ENCODE measurements at places on chromosomes 7 and 10.

DNA sequence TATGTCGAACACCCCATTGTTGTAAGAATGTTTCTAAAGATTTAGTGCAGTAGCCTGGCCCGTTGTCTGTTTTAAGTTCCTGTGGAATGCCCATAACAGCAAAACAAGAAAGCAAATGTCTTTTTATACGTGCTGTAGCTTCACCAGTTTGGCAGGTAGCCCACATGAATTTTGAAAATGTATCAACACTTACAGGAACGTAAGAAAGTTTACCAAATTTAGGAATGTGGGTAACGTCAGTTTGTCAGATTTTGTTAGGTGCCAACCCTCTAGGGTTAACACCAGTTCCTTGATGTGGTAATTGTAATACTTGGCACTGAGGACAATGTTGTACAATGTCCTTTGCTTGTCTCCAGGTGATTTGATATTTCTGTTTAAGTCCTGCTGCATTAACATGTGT lies 3.2 kb upstream of the GIMAP4 start:
- DNase-seq = no peak

- no peak for DNase-seq
Measured at GRCh38 chr10:98833542-98833941, 386.8 kb upstream of the HPS1 start.

DNA sequence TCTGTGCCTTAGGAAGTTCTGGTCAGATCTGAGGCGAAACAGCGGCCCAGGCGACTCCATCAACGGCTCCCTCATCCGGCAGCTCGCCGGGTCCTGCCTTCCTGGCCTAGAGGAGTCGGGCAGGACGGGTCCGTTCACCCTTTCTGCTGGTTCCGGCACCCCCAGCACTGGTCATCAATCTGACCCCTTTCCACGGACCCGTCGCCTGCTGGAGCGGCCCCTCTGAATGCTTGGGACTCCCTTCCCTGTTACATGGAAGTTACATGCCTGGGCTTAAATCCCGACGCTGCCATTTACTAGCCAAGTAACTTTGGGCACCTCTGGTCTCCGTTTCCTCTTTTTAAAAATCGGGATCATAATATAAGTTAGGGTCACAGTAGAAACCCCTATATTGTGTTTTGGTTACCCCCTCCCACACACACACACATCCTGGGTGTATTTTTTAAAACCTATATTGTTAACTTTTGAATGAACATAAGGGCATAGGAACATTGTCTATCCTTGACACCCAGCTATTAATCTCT lies 607 bp upstream of the GGCT start:
- no peak for DNase-seq

GRCh38 chr10:2831509-2831908 lies 235.8 kb upstream of the PFKP start:
- DNase-seq = no peak

- peak; percentile 93 for DNase-seq
Measured at GRCh38 chr10:71860243-71861029, 9.4 kb upstream of the PSAP start.

DNA sequence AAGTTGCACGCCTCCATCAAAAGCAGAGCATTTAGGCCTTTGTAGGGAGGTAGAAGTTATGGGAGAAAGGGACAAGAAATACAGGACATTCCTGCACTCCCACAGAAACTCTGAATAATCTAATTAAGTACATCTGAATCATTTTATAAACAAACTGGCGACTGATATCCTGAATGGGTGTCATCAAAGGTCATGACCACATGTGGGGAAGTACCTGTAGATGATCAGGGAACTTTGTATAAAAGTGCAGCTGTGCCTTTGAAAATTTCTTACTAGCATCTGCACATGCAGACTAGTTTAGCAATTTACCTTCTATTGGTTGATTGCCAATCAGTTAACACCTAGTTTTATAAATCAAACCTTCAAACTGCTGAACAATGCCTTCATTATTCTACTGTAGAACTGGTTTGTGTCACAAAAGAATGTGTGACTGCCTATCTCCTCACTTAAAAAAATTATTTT lies 17.1 kb downstream of the STEAP4 start:
- DNase-seq = no peak

DNA sequence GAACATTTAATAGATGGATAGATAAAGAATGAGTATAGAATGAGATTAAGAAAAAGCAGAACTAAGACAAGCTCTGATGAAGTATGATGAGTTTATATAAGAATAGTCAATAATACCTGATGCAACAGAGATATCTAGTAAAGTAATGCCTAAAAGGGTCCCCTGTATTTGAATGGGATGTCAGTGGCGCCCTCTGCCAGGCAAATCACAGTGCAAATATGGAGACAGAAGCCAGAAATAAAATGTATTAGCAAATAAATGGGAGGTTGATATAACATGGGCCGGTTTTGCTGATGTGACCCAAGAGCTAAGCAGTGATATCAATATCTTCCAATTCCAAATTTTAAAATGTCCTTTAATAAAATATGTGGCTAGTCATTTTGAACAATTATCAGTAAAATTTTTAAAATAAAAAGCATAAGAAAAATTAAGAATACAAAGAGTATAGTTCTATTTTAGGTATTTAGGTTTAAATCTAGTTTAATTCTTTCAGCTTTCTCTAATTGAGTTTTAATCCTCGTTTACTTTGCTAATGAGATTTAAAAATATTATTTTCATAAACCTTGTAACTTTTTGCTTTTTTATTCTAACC lies 62.6 kb downstream of the ADK start:
- peak; percentile 56 for DNase-seq

GRCh38 chr10:53713431-53713830 lies 940.8 kb upstream of the MBL2 start:
- no peak for DNase-seq

- peak; percentile 19 for DNase-seq
Measured at GRCh38 chr7:21383227-21384220, 44.4 kb upstream of the SP4 start.
